Foreskin melanocyte (primary cell): ENCODE measurements at places on chromosomes 13 and 19.
A peak's percentile ranks its signal among the peaks of the same experiment; 100 is the strongest.

DNA sequence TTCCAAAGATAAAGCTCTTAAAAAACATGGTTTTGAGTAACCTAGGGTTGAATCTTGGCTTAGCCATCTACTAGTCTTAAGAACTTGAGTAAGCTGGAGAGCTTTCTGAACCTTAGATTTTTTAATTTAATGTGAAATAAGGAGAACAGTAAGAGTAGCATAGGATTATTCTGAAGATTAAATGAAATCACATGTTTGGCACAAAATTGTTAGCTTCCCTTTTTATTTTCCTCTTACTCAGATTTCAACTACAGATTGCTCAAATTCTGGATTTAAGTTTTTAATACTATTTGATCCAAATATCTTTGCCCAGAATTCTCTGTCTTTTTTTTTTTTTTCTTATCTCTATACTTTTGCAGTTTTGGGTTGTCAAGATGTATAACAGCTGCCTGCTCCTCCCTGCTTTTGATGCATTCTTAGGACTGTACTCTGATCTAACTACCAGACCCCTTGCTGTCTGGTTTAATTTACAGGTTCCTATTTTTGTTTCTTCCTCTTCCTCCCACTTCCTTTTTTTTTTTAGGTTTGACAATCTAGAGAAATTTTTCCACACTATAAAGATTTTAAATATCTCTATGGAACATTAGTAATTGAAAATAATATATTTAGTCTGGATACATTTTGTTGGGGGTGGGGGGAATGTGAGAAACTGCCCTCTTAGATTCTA lies 12.3 kb downstream of the POMP start:
- no peak for DNase-seq

- DNase-seq = no peak
These were observed 17.5 kb downstream of the FUZ start for GRCh38 chr19:49795615-49796014.

- DNase-seq = no peak
These were observed 2.5 kb downstream of the RPS9 start for GRCh38 chr19:54203151-54203611.

GRCh38 chr19:40128991-40129390 lies 38.2 kb upstream of the ZNF780A start:
- no peak for DNase-seq

DNA sequence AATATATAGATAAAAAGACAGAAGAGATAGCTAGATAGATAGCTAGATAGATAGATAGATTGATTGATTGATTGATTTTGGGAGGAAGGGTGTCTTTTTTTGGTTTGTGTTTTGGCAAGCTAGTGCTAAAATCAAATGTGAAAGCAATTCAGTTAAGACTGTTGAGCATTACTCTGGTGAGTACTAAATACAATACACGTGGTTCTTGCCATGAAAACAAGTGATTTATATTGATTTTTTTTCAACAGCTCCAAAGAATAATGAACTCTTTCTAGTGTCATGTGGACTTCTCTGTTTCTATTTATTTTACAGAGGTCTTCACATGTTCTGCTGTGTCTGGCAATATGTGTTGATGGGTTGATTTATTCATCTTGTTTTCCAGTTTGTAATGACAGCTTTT lies 172.0 kb downstream of the POU4F1 start:
- DNase-seq = peak; percentile 23

- DNase-seq = no peak
These were observed 2.3 kb downstream of the SOX1 start for GRCh38 chr13:112069061-112069844.

GRCh38 chr13:107299717-107300116 lies 731.8 kb upstream of the ARGLU1 start:
- no peak for DNase-seq

DNA sequence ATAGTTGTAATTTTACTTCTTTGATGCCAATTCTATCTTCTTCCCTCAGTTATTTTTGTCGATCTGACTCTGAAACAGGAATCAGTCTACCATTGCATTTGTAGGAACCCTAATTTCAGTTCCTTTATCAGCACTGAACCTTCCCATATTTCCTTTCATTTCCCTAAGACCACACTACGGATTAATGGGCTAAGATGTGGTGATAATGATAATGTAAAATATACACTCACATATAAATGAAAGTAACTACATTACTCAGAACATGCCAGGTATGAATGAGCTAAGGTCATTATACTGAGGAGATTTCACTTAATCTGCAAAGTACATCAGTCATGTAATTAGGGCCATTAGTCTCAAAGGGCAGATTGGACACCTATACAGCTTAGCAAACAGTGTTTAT lies 60.2 kb upstream of the RFC3 start:
- DNase-seq = no peak

DNA sequence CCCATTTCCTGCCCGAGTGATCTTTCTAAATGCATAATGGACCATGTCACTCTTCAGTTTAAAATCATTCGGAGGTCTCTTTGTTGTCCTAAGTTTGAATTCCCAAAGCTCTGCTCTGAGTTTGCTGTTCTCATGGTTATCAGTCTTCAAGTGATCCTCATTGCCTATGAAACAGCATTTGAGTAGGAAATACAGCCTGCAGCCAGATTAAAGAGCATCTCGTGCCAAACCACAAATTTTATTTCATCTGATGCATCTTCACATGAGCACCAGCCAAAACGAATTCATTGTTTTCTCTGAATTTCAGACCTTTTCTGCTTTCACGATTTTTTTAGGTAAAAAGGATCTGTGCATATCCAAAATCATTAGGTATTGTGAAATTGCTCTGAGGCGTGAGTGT lies 299.6 kb downstream of the TDRD3 start:
- peak; percentile 94 for DNase-seq

DNA sequence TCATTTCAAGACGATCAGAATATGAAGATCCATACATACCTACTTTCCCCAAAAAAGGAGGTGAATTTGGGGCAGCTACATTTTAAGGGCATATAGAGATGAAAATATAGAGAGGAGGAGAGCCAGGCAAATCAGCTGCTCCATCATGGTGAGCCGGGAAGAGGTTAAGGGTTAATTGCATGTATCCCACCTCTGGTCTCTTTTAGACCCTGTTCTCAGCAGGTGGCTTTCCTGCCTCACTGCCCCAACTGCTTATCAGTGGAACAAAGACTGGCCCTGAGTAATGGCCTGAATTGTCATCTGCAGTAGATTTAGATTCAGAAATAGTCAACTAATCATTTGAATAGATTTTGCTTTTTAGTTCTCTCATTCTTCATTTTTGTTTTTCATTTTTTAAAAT lies 206.6 kb downstream of the SPRY2 start:
- DNase-seq = no peak

GRCh38 chr13:77863144-77863543 lies 55.5 kb downstream of the EDNRB start:
- no peak for DNase-seq

GRCh38 chr13:43134868-43135267 lies 111.5 kb downstream of the DNAJC15 start:
- no peak for DNase-seq

DNA sequence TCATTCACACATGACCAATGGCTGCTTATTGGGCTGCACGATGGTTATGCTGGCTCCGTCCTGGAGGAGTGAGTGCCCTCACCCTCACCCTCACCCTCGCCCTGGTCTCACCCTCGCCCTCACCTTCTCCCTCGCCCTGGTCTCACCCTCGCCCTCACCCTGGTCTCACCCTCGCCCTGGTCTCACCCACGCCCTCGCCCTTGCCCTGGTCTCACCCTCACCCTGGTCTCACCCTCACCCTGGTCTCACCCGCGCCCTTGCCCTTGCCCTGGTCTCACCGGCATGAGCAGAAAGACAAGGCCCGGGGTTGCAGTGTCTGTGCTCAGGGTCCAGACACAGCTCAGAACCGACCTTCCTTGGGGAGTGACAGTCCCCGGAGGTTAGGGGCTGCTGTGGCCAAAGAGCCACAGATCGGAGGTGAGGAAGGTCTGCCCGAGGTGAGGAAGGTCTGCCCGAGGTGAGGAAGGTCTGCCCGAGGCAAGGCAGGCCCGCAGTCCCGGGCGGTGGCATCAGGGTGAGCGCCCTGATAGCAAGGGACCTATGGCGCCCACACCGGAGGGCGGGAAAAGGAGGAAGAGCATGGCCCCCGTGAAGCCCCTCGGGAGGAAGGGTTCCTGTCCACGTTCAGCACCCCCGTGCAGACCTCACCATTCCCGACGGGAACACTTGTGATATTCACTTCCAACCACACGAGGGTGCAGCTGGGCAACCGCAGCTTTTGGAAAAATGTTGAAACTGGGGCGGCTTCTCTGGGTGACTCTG lies 65.6 kb downstream of the MCF2L start:
- no peak for DNase-seq

- no peak for DNase-seq
These were observed 253.8 kb downstream of the DACH1 start for GRCh38 chr13:71613066-71613745.

DNA sequence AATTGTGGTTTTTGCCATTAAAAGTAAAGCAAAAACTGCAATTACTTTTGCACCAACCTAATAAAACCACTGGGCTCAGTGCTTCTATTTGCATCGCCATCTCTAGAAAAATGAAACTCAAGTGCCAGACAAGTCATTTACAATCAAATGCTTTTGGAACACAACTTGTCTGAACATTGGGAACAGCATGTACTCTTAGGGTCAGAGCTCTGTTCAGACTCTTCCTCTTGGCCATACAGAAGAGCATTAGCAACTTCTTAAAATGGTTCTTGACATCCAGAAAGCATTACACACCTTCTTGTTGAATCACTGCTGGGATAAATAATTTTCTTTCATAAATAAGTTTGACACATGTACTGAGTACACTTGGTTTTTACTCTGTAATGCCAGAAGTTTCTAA lies 272.5 kb downstream of the DCLK1 start:
- DNase-seq = no peak

DNA sequence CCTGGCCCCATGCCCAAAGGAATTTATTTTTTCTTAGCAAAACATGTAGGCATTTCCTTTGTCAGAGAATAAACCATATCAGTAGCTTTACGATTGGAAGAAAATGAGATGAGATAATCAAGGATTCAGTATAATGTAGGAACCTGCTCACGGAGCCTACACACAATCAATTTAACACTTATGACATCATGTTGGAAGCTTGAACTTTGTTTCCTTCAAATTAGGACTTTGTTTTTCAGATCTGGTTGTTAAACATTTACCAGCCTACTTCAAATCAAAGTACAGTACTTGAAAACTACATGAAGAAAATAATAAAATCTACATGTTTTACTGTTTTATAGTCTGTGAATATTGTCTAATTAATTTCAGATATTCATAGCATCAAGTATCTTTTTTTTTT lies 639.0 kb upstream of the ATXN8OS start:
- no peak for DNase-seq

DNA sequence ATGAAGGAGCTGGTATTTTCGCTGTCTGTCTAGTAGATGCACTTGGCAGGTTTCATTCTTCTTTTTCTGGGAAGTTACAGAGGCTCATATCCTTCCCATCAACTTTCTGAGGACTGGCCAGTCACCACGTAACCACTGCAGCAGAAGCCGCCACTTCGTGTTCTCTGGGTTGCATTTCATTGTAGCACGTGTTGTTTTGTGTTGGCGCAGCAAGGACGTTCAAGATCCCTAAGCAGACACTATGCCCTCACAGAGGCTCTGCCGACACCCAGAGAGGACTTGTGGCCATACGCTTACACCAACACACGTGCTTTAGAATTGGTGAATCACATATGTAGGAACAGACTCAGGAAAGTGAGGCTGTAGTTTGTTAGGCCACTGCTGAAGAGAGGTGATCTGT lies 42.2 kb upstream of the TEX29 start:
- DNase-seq = no peak

DNA sequence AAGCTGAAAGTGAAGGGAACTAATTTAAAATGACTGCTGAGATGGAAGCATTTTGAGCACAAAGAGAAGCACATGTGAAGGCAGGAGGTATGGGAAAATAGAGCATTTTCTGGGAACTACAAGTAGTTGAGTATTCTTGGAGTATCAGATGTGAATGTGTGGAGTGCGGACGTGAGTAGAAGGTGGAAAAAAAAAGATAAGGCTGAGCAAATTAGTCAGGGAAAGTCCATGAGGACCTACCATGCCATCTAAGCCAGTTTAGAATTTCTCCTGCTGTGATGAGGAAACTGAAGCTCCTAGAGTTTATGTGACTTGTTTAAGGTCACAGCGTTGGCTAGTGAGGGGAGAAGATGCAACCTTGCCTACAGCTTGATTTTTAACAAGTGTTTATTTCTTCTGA lies 578.1 kb upstream of the MIR17HG start:
- DNase-seq = no peak

DNA sequence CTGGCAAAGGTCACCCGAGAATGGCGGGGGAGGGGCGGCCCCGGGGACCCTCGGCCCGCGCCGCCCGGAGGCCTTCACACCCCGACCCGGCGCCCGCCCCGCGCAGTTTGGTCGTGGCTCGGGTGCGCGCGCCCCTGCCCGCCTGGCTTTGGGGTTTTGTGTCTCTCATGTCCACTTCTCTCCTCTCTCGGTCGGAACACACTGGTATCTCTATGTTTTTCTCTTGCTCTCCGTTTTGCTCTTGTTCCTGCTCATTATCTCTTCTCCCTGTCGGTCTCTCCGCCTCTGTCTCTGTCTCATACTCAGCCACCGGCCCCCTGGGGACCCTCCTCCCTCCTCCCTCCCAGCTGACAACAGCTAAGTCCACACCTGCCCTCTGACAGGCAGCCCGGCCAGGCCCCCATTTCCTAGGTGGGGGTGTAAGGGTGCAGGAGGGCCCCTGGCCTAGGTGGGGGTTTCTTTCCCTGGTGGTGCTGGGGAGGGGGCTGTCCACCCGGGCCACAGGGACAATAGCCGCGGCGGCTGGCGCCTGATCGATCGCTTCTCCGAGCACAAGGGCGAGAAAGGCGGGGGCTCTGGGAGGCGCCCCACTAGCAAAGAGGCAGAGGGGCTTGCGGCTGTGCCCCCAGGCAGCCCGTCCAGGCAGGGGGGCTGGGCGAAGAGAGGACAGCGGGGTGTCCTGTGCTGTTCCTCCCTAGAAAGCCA lies 2.3 kb downstream of the ONECUT3 start:
- no peak for DNase-seq
